ENCODE measurements at places on chromosomes 13 and 19.
A peak's percentile ranks its signal among the peaks of the same experiment; 100 is the strongest.

- no peak overlapping the region for H3K27ac ChIP-seq
- H3K4me1 ChIP-seq, result no peaks in the 10 kb centered on the region
- H3K4me3 ChIP-seq, result no peak overlapping the region
- H3K27me3 ChIP-seq, result no peaks in the 10 kb centered on the region
Measured at GRCh38 chr13:91115776-91116175, 231.7 kb upstream of the MIR17HG start.

GRCh38 chr19:42433503-42434260 lies 6.5 kb upstream of the LIPE start:
- peaks cover 4% of the 10 kb centered on the region for H3K4me1 ChIP-seq
- peak; percentile 48 for DNase-seq

- peaks cover 3% of the 10 kb centered on the region for H3K4me1 ChIP-seq
- no peak overlapping the region for H3K4me3 ChIP-seq
- peaks cover 32% of the 10 kb centered on the region for H3K27me3 ChIP-seq
- no peak overlapping the region for H3K27ac ChIP-seq
Measured at GRCh38 chr19:55131421-55131820, 14.0 kb upstream of the PPP1R12C start.

DNA sequence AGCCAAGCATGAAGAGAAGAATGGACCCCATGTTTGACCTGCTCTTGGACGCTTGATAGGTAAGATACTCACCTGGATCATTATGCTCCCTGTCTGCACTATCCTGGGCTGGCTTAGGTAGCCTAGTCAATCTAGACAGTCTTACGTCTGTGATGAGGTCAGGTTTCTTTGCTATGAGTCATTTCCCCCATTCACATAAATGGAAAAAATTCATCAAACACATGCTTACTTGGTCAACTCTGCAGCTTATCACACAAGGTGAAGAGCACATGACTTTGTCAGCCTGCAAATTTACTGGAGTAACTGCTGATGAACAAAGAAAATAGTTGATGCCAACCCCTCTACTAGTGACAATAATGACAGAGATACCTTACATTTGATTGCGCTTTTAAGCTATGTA lies 170.0 kb downstream of the NUFIP1 start:
- H3K27me3 ChIP-seq, result peaks cover 11% of the 10 kb centered on the region
- DNase-seq, result no peak
- no peaks in the 10 kb centered on the region for H3K4me1 ChIP-seq
- no peak overlapping the region for H3K27ac ChIP-seq

- peaks cover 11% of the 10 kb centered on the region for H3K4me1 ChIP-seq
- peak within 1 kb of the TSS; percentile 88 for H3K4me3 ChIP-seq
- no peaks in the 10 kb centered on the region for H3K36me3 ChIP-seq
Measured at GRCh38 chr19:12994701-12995595, at the start of gene NFIX. Gene NFIX (plus strand): TSS chr19:12995475. CDS start chr19:12995838, 363 bp downstream.

GRCh38 chr13:63044589-63045313 lies 1629.1 kb upstream of the PCDH20 start:
- H3K4me1 ChIP-seq, result no peaks in the 10 kb centered on the region
- no peaks in the 10 kb centered on the region for H3K27me3 ChIP-seq
- no peaks in the 10 kb centered on the region for H3K36me3 ChIP-seq
- DNase-seq, result no peak

DNA sequence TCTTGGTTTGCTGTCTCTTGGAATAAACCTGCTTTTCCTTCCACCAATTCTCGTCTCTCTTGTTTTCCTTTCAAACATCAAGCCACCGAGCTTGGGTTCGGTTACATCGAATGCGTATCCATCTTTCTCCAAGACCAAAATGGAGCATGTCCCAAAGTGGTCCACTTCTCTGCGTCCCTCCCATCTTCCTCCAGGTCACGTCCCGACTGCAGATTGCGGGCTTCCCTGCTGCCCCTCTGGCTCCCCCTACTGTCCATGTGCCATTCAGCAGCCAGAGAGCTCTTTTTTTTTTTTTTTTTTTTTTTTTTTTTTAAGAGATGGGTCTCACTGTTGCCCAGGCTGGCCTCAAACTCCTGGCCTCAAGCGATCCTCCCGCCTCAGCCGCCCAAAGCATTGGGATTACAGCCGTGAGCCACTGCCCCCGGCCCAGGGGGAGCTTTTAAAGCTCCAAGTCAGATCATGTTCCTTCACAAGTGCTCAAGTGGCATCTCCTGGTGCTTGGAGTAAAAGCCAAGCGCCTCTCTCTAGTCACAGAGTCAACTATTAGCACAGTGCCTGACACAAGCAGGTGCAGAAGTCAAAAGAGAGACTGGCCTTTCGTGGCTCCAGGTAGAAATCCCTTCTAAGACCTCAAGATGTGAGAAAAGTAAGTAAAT lies 10.0 kb downstream of the COL5A3 start:
- H3K27ac ChIP-seq, result no peak overlapping the region
- H3K36me3 ChIP-seq, result no peaks in the 10 kb centered on the region
- H3K27me3 ChIP-seq, result peaks cover 30% of the 10 kb centered on the region
- H3K4me1 ChIP-seq, result peaks cover 5% of the 10 kb centered on the region

GRCh38 chr19:17843292-17843827 lies 4.4 kb downstream of the JAK3 start:
- no peaks in the 10 kb centered on the region for H3K27me3 ChIP-seq
- DNase-seq, result no peak
- peaks cover 16% of the 10 kb centered on the region for H3K4me1 ChIP-seq
- no peak overlapping the region for H3K4me3 ChIP-seq
- peaks cover 22% of the 10 kb centered on the region for H3K36me3 ChIP-seq
- no peak overlapping the region for H3K27ac ChIP-seq

DNA sequence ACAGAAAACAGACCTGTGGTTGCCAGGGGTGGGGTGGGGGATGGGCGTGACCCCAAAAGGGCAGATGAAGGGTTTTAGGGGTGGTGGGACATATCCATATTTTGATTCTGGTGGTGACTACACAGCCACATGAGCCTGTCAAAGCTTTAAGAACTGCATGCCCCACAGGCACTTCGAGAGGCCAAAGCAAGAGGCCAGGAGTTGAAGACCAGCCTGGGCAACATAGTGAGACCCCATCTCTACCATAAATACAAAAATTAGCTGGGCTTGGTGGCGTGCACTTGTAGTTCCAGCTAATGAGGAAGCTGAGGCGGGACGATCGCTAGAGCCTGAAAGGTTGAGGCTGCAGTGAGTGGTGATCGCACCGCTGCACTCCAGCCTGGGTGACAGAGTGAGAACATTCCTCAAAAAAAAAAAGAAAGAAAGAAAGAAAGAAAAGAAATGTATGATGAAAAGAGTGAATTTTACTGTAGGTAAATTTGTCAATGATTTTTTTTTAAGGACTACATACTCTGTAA lies 18.9 kb upstream of the BCL3 start:
- no peak for DNase-seq
- peaks cover 11% of the 10 kb centered on the region for H3K4me1 ChIP-seq

DNA sequence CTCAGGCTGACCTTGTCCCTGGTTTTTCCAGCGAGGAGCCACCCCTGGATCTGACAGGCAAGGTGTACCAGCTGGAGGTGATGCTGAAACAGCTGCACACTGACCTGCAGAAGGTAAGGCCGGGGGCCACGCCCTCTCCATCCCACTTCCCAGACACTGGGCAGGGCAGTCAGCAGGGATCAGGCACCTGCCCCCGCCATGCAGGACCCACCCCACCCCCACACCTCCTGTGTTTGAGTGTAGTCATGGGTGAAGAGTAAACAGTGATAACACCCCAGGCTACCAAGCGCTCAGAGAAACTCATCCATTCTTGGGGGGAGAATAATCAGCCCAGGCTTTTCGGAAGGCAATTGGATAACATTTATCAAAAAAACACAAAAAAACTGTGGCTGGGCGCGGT lies 19.9 kb downstream of the DPF1 start:
- H3K27me3 ChIP-seq, result no peaks in the 10 kb centered on the region
- no peak overlapping the region for H3K4me3 ChIP-seq
- DNase-seq, result no peak
- H3K4me1 ChIP-seq, result no peaks in the 10 kb centered on the region
- peaks cover 34% of the 10 kb centered on the region for H3K36me3 ChIP-seq
- no peak overlapping the region for H3K27ac ChIP-seq

GRCh38 chr13:33497146-33497845 lies 211.7 kb upstream of the STARD13 start:
- H3K27me3 ChIP-seq, result peaks cover 4% of the 10 kb centered on the region
- no peak for DNase-seq
- H3K27ac ChIP-seq, result peak overlapping the region; percentile 1
- no peak overlapping the region for H3K4me3 ChIP-seq

DNA sequence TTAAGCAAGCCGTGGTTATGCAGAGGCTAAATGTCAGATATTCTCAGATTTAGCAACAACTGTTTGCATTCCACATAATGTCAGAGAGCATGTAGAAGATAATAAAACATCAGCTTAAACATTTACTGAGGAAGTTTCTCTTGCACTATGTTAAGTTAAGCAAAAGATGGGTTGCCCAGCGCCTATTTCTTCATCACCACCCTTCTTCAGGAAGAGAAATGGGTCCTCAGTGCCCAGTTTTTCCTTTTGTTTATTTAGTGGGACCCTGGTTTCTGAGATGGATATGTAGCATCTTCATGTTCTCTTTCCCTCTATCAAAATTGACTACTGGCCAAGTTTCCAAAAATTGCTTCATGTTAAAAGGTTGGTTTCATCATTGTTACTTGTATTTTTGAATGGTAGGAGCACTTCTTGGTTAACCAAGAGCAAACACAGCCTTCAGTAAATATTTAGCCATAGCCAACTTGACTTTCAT lies 356.8 kb downstream of the RFC3 start:
- no peaks in the 10 kb centered on the region for H3K36me3 ChIP-seq
- H3K4me1 ChIP-seq, result no peaks in the 10 kb centered on the region
- no peak for DNase-seq
- H3K27me3 ChIP-seq, result no peaks in the 10 kb centered on the region

DNA sequence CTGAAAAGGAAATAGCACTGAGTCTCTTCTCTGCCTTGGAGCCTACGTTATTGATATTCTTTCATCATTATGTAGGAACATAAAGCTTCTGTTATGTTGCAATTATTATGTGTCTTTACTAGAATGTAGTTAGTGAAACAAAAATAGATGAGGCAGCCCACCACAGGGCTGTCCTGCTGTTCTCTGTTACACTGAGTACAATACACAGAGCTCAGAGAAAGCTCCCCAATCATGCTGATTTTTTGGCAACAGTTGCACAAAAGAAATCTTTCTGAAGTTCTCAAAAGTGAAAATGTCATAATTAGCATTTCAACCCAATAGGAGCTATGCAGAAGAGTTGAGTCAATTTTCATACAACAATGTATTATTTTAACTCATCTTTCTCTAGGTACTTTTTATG lies 119.5 kb downstream of the EFNB2 start:
- no peaks in the 10 kb centered on the region for H3K4me1 ChIP-seq
- no peak overlapping the region for H3K4me3 ChIP-seq
- H3K27me3 ChIP-seq, result peaks cover 1% of the 10 kb centered on the region
- H3K36me3 ChIP-seq, result no peaks in the 10 kb centered on the region
- no peak overlapping the region for H3K27ac ChIP-seq

GRCh38 chr13:98581971-98582702 lies 5.2 kb upstream of the STK24 start:
- no peak overlapping the region for H3K27ac ChIP-seq
- peaks cover 7% of the 10 kb centered on the region for H3K4me1 ChIP-seq
- no peaks in the 10 kb centered on the region for H3K27me3 ChIP-seq
- H3K4me3 ChIP-seq, result no peak overlapping the region
- DNase-seq, result no peak
- H3K36me3 ChIP-seq, result no peaks in the 10 kb centered on the region
